ENCODE measurements at places on chromosomes 13 and 19.
A peak's percentile ranks its signal among the peaks of the same experiment; 100 is the strongest.

GRCh38 chr19:48991873-48992580 lies 1.1 kb downstream of the GYS1 start:
- no peak for DNase-seq

DNA sequence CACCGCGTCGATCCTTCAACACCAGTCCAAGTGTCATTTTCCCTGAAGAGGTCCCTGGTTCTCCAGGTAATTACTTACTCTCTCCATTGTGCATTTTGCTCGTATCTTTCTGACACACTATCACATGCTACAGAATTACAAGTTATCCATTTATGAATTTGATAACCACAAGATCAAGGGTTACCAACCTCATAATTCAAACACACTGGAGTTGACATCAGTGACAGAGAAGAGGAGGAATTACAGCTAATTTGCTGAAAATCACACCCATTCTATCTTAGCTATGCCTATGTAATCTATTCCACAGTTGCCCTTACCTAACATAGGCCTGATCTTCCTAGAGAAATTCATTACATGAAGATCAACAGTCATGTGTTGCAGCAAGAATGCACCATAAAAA lies 14.2 kb downstream of the ZC3H13 start:
- DNase-seq: no peak

GRCh38 chr19:47729468-47729798 lies 15.9 kb upstream of the NOP53 start:
- DNase-seq: no peak

GRCh38 chr13:110265682-110266430 lies 41.1 kb downstream of the COL4A1 start:
- DNase-seq: no peak

GRCh38 chr19:42010245-42011126 lies 16.5 kb upstream of the ATP1A3 start:
- DNase-seq: no peak

GRCh38 chr13:65937251-65937650 lies 1292.9 kb downstream of the PCDH9 start:
- DNase-seq: no peak

DNA sequence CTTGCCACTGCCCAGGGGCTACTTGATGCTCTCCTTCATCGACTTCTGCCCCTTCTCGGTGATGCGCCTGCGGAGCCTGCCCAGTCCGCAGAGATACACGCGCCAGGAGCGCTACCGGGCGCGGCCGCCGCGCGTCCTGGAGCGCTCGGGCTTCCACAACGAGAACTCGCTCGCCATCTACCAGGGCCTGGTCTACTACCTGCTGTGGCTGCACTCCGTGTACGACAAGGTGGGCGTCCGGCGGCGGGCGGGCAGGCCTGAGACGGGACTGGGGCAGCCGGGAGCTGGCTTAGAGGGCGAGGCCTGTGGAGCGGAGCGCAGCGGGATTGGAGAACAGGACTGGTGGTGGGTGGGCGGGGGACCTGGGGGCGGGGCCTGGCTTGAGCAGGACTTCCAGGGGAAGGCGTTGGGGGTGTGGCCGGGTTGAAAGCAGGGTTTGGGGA lies 12.7 kb upstream of the PSMD8 start:
- peak; percentile 85 for DNase-seq

Measured in GM20000 (cell line).